ENCODE measurements at places on chromosomes 3 and 15.

DNA sequence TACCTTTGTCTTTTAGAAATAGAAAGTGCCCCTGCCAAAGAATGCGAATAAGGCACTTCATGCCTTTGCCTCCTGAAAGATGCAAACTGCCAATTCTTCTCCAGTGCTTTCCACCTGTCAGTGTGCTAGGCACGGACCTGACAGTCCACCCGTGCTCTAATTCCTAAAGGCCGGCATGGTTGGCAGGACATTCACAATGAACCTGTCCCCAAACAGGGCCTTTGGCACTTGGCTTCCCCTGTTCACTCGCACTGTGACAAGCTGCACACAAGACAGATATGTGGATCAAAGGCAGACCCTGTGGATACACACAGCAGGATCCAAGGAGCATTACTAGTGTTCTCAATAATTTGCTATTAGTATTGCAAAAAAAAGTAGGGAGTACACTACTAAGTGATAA, 505.7 kb upstream of the AGTR1 start:
- DNase-seq = no peak

DNA sequence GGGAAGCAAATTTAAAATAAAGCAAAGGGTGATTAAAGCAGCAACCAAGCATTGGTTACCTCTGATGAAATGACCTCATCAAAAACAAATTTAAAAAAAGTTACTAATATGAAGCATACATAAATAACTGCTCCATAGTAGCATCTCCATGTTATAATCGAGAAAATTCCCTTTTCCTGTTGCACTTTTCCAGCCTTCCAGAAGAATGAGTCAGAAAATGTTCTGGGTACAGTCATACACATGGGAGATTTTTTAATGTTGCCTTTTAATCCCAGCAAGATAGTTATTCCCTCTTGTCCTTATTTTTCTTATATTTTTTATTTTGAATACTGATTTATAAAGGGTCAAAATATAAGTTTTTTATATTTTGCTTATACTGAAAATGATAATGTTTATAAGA, 2.6 kb upstream of the TMCO5A start:
- DNase-seq = no peak

DNA sequence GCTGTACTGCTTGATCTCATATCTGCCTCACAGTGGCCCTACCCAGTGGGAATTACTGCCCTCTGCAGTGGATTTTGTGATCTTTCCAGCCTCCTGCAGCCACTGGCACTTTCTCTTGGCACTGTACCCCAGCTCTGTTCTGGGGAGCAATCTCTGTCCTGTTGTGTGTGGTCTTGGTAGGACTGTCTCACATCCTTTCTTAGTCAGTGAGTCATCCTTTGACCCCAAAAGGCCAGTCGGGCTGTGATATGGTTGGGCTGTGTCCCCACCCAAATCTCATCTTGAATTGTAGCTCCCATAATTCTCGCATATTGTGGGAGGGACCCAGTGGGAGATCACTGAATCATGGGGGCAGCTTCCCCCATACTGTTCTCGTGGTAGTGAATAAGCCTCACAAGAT, 133.3 kb upstream of the TPM1 start:
- no peak for DNase-seq

- DNase-seq = no peak
Measured at GRCh38 chr3:33184863-33185262, 33.7 kb downstream of the SUSD5 start.

DNA sequence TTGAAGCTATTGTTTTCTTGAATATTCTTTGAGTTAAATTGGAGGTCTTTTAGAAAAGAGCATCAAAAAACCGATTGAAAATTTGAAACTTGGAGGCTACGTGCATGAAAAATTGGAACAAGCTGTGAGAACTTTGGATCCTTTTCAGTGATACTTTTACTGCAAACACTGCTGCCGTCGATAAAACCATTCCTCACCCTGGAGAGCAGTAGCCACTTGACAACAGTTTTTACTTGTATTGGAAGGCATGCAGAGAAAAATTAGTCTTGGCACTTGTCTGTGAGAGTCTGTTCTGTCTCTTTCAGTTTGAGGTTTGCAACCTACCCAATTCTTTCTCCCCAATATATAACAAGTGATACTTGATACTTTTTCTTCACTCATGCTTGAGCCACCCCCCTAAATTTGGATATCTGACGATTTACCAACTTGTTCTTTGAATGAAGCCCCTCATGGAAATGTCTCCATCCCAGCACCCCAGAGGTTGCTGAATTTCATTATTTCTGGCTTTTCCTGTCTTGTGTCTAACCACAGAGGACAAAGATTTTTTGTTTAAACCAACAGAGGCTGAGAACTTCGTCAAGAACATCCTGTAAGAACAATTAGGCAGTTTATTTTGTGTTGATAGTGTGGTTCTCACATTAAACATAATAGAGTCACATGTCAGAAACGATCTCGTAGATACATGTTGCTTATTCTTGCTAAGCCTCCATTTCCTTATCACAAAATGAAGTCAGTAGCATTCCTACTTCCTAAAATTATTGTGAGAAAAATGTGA, 307.3 kb upstream of the PLSCR5 start:
- DNase-seq = no peak

DNA sequence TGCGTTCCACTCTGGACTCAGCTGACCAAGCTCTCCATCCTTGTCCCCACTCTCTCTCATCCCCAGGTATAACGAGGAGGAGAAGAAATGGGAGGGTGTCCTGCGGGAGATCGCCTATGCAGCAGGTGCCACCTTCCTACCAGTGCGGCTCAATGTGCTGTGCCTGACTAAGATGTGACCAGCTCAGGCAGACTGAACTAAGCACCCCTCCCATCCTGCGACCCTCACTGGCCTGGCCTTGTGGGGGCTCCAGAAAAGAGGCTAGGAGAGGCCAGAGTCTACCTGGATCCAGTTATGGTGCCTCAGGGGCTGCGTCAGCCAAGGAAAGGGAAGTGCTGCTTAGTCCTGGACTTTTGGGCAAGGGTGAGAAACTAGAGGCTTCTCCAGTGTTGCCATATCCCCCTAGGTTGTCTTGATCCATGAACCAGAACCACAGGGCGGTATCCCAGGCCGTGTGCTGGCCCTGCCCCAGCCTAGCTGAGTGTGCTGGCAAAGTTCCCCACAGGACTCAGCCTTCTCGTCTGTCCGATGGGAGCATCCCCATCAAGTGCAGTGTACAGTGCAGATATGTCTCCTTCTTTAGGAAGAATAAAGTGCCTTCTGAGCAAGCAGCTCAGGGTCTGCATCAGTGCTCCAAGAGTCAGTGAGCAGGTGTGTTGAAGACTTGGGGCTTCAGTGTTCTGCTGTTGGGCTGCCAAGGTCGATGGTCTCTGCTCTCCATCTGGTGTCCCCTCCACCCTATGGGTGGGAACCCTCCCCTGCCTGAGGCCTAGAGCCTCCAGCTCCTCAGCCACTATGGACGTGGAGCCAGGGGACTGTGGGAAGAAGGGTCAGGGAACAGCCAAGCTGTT, 6.7 kb downstream of the KLHL40 start:
- DNase-seq = no peak

DNA sequence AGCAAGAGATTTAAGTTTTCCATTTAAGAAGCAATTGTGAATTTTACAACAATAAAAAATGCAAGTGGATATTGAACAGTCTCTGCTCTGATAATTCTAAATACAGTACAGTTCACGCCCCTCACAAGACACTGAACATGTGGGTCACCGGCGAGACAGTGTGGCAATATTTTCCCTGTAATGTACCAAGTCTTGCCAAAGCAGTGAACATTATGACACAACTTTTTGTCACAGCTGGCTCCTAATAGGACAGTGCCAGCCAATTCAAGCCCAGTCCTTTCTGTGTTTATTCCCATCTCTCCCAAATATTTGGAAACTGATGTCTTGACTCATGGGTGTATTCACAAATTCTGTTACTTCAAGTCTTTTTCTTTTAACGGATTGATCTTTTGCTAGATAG, 62.3 kb downstream of the PPARG start:
- DNase-seq = peak; percentile 93

- DNase-seq = no peak
Measured at GRCh38 chr3:72135636-72136035, 350.7 kb upstream of the PROK2 start.

DNA sequence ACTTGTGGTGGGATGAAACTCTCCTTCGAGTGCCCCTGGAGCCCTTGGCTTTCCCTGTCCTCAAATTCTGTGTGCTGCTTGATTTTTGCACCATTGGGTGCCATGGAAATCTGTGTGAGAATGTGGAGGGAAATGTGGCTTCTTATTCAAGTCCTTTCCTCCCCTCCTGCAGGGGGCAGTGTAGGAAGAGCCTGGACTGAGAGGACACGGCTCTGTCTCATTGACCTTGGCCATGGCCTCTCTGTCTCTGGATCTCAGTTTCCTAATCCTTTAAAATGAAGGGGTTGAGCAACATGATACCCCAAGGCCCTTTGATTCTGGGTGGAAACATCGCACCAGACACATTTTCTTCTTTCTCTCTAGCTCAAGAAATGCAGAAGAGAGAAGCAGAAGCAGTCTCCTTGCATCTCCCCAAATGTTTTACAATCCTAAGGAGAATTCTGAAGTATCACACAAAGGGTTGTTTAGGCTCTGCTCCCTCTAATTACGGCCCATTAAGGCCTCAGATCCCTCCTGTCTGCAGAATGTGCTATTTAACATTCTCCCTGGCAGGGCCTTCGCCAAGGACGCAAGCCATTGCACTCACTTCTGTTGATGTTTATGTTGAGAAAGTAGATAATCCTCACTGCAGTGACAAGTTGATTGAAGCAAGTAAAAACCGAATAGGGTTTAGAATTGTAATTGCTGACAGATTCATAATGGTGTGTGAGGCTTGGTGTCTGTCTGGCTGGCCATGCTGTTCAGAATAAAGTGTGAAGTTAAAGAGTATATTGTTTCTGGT, 169.1 kb downstream of the TPRG1 start:
- no peak for DNase-seq

GRCh38 chr15:91803260-91803659, 50.2 kb upstream of the SLCO3A1 start:
- DNase-seq = no peak

GRCh38 chr15:68349151-68349550, 71.6 kb downstream of the FEM1B start:
- DNase-seq = no peak

GRCh38 chr3:55166576-55167555, 239.0 kb upstream of the LRTM1 start:
- DNase-seq = no peak

DNA sequence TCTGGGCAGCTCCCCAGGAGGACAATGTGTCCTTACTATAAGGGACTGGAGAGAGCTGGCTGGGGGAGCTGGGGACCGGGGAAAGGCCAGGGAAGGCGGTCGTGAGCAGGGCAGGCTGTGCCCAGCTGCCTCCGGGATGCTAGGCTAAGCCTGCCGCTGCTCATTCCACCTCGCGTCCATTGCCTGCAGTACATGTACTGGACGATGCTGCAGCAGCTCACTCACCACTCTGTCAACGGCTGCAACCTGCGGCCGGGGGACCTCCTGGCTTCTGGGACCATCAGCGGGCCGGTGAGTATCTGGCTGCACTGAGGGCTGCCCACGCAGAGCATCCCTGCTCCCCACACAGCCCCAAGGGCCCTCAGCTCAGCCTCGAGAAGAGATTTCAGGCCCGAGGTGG, 27.1 kb downstream of the FAH start:
- no peak for DNase-seq

GRCh38 chr15:49692514-49693090, 71.8 kb downstream of the DTWD1 start:
- no peak for DNase-seq

DNA sequence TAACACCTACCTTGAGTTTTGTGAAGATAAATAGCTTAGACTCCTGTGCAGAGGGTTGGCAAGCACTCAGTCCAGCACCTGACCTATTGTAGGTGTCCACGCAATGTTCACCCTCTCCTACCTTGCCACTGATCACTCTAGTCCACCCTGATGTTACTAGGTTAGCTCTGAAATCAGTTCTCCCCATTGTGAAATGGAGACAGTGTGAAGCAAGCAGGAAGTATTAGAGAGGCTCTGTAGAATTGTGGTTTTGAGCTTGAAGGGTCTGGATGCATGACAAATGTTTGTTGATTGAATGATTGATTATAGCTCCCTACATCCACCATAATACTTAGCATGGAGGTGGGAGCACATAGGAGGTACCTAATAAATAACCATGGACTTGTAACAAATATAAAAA, 199.7 kb downstream of the RPLP1 start:
- no peak for DNase-seq

- no peak for DNase-seq
Measured at GRCh38 chr3:99867594-99868310, 50.1 kb downstream of the CMSS1 start.

GRCh38 chr3:171535133-171535532, 74.9 kb upstream of the TNIK start:
- no peak for DNase-seq

GRCh38 chr3:9777694-9778021, 7.9 kb upstream of the CAMK1 start:
- peak; percentile 84 for DNase-seq

- DNase-seq = no peak
Measured at GRCh38 chr3:195058336-195059005, 212.5 kb downstream of the XXYLT1 start.

DNA sequence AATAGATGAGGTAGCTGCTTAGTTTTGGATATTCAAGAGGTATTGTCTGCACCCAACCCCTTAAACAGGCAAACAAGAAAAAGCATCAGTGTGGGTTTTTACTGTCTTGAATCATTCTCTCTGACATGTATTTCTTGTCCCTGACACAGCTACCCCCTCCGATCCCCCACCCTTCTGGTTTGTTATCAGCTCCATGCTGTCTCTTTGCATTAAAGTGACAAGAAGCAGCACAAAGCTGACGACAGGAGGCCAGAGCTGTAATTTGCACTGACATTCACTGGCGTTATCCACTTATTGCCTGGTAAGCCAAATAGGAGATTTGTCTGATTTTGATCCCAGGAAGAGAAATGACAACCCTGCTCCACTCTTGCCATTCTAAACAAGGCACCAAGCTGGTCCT, 83.3 kb upstream of the SNRK start:
- no peak for DNase-seq

GRCh38 chr15:33328106-33328505, 17.3 kb downstream of the RYR3 start:
- DNase-seq = no peak

DNA sequence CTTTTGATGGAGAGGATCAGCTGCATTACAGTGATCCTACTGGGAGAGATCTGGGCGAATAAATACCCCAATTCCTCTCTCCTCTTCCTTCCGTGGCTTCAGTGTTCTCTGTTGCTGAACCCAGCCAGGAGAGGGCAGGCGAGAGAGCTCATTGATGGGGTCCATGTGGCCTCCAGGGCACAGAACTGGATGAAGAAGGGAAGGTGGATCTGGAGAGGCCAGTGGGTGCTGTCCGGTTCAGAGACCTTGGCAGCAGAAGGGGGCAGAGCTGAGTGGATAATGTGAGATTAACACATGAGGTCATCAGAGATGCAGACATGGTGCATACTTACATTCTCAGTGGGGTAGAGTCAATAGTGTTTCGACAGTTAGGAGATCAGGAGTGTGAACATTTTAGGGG, 193.6 kb downstream of the CLSTN2 start:
- peak; percentile 1 for DNase-seq
